ENCODE measurements at places on chromosomes 13 and 19.

DNA sequence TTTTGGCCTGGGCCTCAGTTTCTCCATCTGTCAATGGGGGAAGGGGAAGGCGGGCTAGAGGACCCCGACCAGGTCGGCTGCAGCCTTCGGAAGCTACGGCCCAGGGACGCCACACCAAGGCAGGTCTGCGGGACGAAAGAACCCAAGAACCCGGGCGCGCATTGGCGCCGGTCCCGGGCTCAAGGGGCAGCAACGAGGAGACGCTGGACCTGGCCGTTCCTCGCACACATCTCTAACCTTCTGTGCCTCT is 739 bp upstream of the ILF3 start:
- no peak for DNase-seq

- DNase-seq: no peak
Measured at GRCh38 chr19:934865-935479, 9.1 kb downstream of the ARID3A start.

GRCh38 chr13:40589285-40590109 is 76.9 kb downstream of the FOXO1 start:
- DNase-seq: no peak

GRCh38 chr19:47402504-47402903 is 16.8 kb downstream of the MEIS3 start:
- DNase-seq: no peak
